Panc1 (cell line): ENCODE measurements at places on chromosomes 12 and 14.

DNA sequence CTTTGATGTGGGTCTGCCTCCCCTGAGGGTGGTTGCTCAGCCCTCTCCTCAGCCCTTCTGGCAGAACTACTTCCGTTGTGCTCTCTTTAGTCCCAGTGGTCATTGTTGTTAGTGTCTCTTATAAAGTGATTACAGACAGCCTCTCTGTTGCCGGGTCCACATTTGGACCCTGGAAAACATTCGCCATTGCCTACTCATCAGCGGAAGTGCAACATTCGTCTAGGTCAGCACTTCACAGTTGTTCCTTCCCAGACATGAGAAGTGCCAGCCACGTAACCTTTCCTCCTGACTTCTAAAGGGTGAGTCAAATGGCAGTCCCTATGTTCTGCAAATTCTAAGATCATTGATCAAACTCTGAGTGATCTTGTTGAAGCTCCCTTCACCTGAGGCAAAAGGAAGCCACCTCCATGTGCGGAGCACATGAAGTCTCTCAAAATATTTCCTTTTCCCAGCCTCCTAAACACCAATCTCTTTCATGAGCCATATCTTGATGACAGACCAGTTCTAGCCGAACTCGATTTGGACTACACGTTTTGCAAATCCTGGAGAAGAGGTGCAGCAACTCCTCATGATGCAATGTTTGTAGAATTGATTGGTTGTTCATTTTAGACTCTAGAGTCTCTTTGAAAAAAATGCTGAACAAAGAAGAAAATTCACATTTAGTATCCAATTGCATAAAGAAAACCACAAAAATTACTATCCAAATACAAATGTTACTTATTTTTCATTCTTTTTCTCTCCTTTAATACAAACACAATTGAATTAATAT lies 163.8 kb downstream of the RPL10L start:
- DNase-seq: no peak

DNA sequence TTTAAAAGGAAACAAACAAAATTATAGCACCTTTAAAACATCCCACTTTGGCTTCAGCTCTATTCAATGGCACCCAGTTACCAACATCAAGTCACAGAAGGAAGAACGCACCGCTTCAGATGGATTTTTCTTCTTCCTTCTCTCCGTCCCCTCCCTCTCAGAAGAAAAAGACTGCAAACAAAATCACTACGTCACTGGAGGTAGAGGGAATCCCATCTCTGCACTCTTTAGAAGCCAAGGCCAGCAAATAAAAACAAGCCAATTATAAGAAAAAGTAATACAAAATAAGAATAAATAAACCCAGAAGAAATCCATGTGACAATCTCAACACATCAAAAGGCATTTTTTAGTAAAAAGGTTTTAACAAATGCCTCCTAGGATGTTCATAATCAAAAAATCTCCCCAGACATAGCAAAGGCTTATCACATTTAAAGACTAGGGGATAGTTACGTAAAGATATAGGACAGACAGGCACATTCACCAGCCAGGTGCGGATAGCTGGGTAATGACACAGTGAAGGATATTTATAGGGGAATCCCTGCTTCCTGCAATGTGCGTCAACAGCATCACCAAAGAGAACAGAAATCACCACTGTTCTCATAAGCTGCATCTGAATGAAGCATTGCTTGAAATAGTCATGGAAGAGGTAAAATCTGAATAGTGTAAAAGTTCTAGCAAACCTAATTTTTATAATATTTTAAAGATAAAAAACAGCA lies 89.4 kb downstream of the R3HDM2 start:
- no peak for DNase-seq

- no peak for DNase-seq
These were observed 3.9 kb downstream of the NACA start for GRCh38 chr12:56721216-56721615.

DNA sequence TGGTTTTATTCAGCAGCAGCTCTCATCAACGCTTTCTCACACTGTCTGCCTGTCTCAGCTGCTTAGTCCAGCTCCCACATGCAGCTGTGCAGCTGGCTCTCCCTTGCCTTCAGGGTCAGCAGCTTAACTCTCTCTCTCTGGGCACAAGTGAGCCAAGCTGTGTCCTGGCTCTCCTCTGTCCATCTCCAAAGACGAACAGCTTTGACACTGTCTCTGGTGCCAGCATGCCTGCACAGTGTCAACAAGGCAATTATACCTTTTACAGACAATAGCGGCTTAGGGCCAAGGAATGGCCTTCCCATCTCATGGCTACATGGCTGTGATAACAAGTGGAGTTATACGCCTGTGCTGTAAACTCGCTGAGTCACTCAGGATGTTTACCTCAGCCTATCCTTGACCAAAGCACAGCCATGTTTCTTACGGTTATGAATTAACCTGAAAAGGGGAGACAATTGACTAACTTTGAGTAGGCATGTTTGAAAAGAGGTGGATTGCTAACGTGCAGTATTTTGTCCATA lies 38.4 kb upstream of the MANSC4 start:
- no peak for DNase-seq

- no peak for DNase-seq
These were observed 80.1 kb downstream of the PLXNC1 start for GRCh38 chr12:94228488-94228907.

DNA sequence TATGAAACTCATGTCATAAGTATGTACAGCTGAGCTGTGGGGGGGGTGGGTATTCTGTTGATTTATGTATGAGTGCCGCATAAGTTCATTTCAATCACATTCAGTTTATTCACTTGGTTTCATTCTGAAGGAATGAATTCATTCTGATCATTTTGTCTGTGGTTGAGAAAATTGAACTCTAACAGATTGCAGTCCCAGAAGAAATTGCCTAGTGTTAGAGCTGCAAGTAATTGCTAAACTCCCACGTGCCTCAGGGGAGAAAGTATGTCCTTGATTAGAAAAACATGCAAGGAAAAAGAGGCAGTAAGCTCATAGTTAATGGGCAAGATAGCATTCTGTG lies 442.4 kb upstream of the MGAT4C start:
- DNase-seq: no peak
